Kidney (tissue), 22 donors: ENCODE measurements at places on chromosomes 5 and 9. TPM values are rescaled to one million over a fixed set of nuclear protein-coding genes. Genes with fewer than 3 reads are reported as not detected.

- no peak for DNase-seq
These were observed 5.1 kb upstream of the DBH start for GRCh38 chr9:133631111-133631510.

DNA sequence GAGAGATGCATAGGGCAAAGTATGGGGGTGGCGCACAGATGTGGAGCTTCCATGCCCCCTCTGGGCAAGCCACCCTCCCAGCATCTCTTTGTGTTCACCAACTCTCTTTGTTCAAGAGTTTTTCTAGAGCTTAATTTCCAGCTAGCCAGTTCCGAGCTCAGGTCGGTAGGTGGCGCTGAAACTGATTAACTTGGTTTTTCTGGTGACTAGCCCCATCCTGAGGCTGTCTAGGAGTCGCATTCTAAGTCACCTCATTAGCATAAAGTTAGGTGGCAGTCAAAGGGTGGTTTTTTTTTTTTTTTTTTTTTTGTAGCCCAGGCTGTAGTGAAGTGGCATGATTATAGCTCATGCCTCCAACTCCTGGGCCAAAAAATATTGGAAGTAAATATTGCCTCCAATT, 476.4 kb downstream of the KDM4C start:
- no peak for DNase-seq

DNA sequence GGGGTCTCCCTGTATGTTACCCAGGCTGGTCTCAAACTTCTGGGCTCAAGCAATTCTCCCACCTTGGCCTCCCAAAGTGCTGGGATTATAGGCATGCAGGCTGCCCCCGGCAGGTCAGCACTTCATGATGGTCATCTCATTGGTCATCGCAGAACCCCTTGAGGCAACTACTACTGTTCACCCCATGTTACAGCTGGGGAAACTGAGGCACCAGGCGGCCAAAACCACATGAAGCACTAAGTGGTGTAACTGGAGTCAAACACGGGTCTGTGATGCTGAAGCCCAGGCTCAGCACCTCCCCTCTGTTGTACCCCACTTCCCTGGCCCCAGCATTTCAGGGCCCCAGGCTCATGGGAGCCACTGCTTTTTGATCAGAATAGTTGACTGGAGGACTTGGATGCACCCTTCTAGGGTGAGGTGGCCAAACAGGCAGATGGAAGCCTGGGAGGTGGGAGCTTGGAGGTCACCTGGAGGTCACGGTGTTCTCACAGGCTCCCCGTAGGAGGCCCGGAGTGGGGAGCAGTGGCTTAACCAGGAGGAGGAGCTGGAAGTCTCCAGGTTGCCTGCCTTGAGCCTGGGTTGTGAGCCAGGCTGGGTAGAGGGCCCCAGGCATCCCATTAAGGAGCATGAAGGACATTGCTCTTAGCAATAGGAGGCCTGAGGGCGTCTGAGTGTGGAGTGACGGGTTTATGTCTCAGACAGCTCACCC, 57.3 kb upstream of the RPL26L1 start:
- peak; percentile 51 for DNase-seq

Gene PCDHA1
- total RNA-seq, result 0.13 TPM

Gene MAP3K1
- 64.0 TPM for total RNA-seq
